ENCODE measurements at places on chromosomes 5 and 9. TPM values are rescaled to one million over a fixed set of nuclear protein-coding genes. Genes with fewer than 3 reads are reported as not detected.

DNA sequence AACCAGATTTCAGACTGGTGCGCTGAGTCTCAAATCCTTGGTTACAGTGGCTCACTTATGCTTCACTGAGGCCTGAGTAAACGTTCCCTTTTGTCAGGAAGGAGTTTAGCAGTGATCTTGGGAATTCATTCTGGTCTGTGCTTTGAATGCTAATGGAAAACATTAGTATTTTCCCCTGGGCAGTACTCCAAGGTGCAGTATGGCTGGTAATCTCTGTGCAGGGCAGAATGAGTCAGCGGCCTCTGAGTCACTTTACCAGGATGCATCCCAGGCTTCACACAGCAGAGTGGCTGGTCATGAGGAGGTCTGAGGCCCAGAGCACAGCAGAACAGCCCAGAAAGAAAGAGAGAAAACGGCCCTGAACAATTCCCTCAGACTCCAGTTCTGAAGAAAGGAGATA, 54.0 kb downstream of the PCA3 start:
- DNase-seq: no peak

Gene PCDHA2
- total RNA-seq: not detected

DNA sequence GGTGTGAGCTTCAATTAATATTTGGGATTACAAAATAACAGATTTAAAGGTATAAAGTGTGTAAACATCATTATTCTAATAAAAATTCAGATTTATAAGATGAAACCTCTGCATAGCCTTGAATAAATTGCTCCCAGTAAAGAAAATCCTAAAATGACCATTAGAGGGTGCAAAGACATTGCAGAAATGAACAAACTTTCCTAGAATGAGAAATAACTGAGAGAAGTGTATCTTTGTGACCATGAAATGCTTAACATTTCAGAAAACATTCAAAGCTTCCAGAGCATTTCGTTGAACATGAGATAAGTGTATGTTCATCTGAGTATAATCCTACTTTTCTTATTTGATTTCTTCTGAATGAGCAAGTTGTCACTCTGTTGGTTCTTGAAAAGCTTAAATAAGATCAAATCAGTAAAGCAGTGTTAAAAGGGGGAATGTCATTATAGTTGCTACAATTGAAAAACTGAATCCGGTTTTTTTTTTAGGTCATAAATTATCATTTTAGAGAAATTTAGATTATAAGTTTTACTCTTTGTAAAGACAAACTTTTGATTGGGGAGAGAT, 24.7 kb upstream of the NUDT12 start:
- no peak for DNase-seq

Gene GARNL3
- 59.7 TPM for total RNA-seq

DNA sequence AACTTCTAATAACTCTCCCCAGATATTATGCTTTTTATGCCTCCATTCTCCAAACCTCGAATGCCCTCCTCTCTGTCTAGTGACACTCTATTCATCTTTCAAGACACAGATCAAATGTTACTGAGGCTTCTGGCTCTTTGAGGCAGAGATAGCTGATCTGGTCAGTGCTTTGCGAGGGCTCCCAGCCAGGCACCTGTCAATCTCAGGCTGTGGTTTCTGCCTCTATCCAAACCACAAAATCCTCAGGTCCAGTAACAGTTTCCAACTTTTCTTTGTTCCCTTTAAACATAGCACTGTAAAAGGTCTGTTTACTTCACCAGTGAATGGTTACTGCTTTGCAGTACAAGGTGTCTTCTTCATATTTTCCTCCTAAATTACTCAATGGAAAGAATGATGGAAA, 11.5 kb upstream of the STK32A start:
- DNase-seq: no peak

- DNase-seq: no peak
These were observed 124.1 kb downstream of the CEP120 start for GRCh38 chr5:123299136-123299535.

DNA sequence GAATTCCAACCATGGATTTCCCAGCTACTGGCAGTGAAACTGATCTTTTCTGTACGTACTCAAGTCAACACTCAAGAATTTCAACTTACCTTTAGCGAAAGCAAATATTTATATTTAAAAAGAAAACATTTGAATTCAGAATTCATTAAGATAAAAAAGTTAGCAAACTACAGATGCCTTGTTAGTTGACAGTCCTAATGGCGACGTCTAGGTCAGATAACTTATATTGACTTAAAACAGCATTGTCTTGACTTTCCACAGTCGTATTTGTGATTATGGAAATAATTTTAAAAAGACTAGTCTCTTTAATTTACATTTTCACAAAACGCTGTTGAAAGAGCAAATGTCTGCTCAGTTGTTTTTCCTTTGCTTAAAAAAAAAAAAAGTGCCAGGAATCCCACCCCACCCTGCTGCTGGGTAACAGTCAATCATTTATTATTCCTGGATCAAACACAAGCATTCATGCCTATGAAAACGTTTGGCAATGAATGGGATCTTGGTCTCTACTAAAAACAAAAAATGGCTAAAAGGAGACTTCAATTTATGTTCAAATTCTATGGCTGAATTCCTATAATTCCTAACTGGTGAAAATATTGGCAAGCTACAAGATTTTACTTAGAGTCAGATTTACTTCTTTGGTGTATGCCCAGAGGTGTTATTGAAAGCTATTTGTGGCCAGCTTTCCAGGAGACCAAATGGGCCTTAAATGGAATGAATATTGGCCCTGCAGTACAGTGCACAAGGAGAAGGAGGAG, 22.0 kb downstream of the OR2S2 start:
- no peak for DNase-seq

- no peak for DNase-seq
These were observed 49.5 kb downstream of the CAMSAP1 start for GRCh38 chr9:135857843-135858242.

GRCh38 chr5:135116160-135116561, 82.1 kb upstream of the PITX1 start:
- no peak for DNase-seq

Gene TMEM215
- 11.8 TPM for total RNA-seq

Gene OR1L4
- not detected for total RNA-seq

- no peak for DNase-seq
These were observed 52.7 kb upstream of the NR5A1 start for GRCh38 chr9:124559871-124560270.

GRCh38 chr9:133656211-133657119, 20.3 kb downstream of the DBH start:
- no peak for DNase-seq

- DNase-seq: no peak
These were observed 116.1 kb upstream of the ACTBL2 start for GRCh38 chr5:57598756-57599155.

- no peak for DNase-seq
These were observed 1262.0 kb upstream of the WWC1 start for GRCh38 chr5:167029488-167029887.

Gene IFNA21
- total RNA-seq: not detected

Gene C5orf52
- total RNA-seq: not detected

GRCh38 chr9:36325081-36325828, 67.0 kb upstream of the GNE start:
- DNase-seq: no peak

Gene FOXD4L6
- total RNA-seq: 1.3 TPM

GRCh38 chr9:107363516-107364152, 80.6 kb downstream of the RAD23B start:
- peak; percentile 20 for DNase-seq

- no peak for DNase-seq
These were observed 59.5 kb downstream of the VAV2 start for GRCh38 chr9:133932633-133933032.

GRCh38 chr9:124257844-124258606, at the start of gene NEK6:
TSS of gene NEK6 (plus strand) at chr9:124257949. CDS start at chr9:124301965, 44,016 bp downstream.
- no peak for DNase-seq

Gene PCDHGA3
- 6.5 TPM for total RNA-seq

Gene FAM151B
- 0.90 TPM for total RNA-seq

Gene SLC6A7
- not detected for total RNA-seq

GRCh38 chr5:122880170-122880689, 34.8 kb downstream of the SNX24 start:
- DNase-seq: no peak

- DNase-seq: no peak
These were observed 23.4 kb downstream of the CEMIP2 start for GRCh38 chr9:71744754-71745521.

Gene FGD3
- 6.7 TPM for total RNA-seq

- DNase-seq: no peak
These were observed 481.7 kb downstream of the TLE1 start for GRCh38 chr9:81207651-81208050.

GRCh38 chr5:59584858-59585846, 308.4 kb downstream of the PDE4D start:
- DNase-seq: no peak

DNA sequence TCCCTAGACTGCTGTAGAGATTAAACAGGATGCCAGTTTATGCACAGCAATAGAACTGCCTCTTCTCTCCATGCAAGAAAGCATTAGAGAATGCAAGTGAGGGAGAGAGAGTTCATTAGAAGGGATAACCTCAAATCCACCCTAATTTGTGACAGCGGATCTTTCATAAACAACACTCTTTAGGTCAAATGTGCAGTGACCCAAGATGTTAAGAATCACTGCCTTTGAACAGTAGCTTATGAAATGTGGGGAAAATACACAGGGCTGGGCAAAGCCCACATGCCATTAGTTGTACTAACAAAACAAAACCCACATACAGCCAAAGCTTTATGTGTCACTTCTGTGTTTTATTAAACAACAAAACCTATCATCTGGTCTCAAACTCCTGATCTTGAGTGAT, 36.2 kb upstream of the POU4F3 start:
- DNase-seq: no peak

Gene HEMGN
- total RNA-seq: not detected

- peak; percentile 44 for DNase-seq
These were observed 72.9 kb downstream of the BAAT start for GRCh38 chr9:101311758-101312420.

GRCh38 chr9:113215132-113215531, 5.9 kb downstream of the FKBP15 start:
- no peak for DNase-seq

- no peak for DNase-seq
These were observed 50.1 kb downstream of the EXOSC2 start for GRCh38 chr9:130743656-130744055.

DNA sequence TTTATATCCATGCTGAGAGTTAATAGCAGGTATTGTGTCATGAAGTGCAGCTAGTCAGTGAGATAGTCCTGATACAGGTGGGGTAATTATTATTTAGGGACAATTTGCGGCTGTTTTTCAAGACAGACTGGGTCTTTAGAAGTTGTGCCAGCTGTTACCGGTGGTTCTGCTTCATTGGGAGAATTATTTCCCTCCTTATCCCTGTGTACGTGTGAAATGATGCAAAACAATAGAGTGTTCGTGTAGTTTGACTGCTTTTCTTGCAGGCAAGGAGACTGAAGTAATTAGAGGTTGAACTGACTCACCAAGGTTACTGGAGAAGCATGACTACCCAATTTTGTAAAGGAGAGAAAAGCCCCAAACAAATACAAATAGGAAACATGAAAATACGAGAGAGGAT, 101.7 kb downstream of the ARRDC3 start:
- no peak for DNase-seq

DNA sequence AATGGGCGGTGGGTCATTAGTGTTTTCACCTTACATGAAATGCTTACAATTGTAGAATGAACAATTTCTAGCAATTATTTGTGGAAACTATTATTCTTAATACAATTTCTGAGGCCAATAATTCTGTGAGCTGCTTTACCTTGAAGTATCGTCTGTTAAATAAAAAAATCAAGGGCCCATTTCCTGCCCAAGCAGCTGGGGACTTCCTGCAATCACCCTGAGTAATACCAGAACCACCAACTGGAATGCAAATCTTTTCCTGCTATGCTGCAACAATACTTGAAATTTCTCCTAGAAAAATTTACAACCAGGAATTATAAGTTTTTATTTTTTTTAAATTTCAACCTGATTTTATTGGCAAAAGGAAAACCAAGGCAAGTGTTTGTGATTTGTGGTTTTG, 52.6 kb downstream of the ADAMTS16 start:
- DNase-seq: no peak

Gene PCDHA9
- 1.8 TPM for total RNA-seq

Data from tibial nerve (tissue), 4 donors.